Dermis microvascular lymphatic vessel endothelial cell (primary cell): ENCODE measurements at places on chromosomes 1 and 21.

- DNase-seq = no peak
Observed at GRCh38 chr1:1304331-1305299, 3.1 kb downstream of the ACAP3 start.

- DNase-seq = no peak
Observed at GRCh38 chr1:90154711-90155110, 159.8 kb downstream of the ZNF326 start.

DNA sequence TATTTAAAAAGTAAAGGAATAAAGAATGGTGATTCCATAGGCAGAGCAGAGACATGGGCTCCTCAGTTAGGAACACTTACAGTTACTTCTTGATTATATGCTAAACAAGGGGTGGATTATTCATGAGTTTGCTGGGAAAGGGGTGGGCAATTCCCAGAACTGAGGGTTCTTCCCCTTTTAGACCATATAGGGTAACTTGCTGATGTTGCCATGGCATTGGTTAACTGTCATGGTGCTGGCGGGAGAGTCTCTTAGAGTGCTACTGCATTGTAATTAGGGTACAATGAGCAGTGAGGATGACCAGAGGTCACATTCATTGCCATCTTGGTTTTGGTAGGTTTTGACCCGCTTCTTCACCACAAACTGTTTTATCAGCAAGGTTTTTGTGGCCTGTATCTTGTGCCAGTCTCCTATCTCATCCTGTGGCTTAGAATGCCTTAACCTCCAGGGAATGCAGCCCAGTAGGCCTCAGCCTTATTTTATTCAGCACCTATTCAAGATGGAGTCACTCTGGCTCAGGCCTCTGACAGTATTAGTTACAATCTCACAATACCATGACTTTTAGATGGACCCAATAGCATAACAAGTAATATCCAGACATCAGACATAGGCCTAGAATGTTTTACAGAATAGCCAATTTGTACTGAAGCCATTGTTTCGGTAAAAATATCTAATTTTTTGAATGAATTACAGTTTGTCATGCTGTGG, 106.8 kb downstream of the ZBTB18 start:
- DNase-seq = no peak

DNA sequence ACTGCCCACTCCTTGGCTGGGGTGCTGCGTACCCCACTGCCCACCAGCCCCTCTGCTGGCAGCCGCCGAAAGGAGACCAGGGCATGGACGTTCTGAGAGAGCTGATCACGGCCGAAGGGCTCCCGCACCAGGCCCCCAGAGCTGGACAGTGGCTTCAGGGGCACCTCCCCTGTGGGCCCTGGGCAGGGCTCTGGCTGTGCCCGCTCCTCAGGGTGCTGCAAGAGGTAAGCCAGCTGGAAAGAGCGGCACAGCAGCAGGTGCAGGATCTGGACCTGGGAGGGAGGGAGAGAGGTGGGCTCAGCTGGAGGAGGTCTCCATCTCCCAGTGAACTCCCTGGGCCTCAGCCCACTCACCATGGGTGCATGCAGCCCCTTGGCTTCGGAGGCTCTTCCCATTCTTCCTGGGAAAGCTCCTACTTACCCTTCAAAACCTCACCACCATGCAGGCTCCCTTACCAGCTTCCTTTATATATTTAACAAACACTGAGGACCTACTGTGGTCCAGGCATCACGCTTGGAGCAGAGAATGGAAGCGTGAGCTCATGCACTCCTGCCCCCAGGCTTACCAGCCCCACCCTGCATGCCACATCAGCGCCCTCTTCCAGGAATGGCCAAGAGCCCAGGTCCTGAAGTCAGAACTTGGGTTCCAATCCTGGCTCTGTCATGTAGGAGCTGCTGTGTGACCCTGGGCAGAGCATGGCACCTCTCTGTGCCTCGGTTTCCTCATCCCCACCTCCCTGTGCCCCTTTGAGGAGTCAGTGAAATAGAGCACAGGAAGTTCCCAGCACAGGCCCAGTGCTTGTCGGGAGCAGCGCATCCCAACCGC, 6.8 kb upstream of the KIF17 start:
- DNase-seq = no peak

GRCh38 chr1:205045146-205045545, 2.1 kb downstream of the CNTN2 start:
- DNase-seq = no peak

GRCh38 chr1:114196992-114197907, 43.6 kb upstream of the SYT6 start:
- DNase-seq = no peak

DNA sequence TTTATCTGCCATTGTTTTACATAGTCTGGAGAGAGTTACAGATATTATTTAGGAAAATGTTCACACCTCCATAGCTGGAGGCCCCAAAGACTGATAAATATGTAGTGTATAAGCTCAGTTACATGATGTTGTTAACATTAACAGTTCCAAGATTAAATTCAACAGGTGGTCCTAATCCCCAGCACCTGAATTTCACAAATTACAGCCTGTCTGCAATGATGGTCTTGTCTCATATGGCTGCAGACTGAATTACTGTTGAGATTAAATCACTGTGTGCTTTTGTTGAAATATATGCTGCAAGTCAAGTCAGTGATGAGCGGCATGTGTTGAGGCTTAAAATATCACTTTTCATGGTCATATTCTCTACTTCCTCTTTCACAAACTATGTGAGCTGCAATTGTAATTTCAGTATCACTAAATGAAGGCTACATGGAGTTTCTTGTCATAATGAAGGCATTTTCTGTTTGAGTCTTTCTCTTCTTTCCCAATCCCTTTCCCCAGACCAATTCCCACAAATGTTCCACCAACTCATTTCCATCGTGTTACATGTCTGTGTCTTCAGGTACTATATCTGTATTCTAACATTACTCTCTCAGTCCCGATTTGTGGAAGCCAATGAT, 4.2 kb downstream of the ST6GALNAC5 start:
- no peak for DNase-seq

DNA sequence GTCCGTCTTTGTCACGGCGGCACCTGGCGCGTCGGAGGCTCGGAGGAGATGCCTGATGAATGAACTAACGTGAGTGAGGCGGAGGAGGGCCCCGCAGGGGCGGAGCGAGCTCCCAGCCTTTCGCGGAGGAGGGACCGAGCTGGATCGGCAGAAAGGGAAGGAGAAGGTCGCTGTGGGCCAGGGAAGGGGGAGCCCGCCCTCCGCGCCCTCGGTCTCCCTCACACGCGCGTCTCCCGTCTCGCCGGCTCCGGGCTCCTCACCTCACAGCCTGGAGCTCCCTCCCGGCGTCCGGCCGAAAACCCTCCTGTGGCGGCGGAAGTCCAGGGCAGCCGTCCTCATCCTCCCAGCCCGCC, 519 bp downstream of the ZNF496 start:
- DNase-seq = no peak

GRCh38 chr1:208264469-208265121, 20.4 kb upstream of the PLXNA2 start:
- no peak for DNase-seq

DNA sequence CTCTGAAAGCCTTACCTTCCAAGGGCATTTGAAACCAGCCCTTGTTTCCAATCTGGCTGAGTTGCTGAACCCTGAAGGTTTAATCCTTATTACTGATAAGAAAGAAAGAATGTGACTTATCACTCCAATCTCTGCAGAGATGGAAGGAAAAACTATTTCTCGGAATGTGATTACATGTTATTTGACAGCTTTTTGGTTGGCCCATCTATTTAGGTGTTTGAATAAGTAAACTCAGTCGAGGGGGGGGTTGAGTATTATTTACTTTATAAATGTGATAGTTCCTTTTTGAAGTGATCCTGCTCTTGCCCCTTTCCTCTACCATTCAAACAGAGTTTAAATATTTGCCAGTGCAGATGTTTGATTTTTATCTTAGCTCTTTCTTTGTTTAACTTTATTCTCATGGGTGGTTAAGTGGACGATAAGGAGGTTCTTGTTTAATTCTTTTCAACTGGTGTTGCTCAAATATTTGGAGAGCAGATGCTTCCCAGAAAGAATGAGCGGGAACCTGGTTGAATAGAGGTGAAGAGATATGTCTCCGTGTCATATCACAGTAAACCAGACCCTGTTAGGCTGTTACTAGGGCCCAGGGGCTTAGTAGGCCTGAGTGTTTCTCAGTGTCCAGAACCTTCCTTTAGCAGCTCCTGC, 126.1 kb downstream of the CACHD1 start:
- DNase-seq = no peak

DNA sequence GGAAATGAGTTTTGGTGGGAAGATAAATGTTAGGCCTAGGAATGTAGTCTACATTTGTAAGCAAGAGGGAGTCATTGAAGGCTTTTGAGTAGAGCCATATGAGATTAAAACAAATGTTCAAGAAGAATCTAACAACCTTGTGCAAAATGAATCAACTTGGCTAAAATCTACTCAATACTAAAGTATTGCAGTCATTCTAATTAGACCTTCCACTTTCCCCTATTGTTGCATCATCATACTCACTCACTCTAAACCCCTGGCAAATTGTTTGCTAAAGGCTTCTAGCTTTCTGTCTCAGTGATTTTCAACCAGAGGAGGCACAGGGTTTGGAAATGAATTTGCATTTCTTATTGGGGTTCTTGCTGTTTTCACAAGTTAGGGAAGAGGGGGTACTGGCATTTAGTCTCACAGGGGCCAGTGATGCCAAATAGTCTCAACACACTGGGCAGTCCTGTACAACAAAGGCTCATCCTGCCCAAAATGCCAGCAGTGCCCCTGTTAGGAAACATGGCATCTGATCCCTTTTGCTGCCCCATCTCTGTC, 85.3 kb downstream of the SEC16B start:
- DNase-seq = no peak

DNA sequence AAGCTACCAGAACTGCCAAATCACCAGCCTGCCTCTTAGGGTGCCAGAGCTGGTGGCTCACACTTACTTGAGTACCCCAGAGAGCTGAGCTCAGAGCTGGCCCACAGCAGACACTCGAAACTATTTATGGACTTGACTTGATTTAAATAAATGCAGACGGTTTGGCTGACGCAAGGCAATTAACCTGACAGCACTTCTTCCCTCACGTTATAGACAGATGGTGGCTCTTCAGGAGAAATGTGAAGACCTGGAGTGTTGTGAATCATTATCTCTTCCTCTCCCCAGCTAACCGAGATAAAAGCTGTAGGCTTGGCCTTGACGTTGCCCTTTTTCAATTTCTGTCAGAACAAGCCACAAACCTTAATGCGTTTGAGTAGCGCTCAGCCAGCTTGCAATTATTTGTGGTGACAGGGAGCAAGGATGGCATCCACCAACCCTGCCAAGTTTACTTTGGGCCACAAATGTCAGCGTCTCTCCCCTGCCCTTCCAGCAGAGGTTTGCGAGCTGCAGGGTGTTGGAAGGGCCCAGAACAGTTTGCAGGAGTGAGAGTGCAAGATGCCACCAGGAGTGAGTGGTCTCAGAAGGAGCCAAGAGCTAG, 34.0 kb upstream of the BCAR3 start:
- no peak for DNase-seq

DNA sequence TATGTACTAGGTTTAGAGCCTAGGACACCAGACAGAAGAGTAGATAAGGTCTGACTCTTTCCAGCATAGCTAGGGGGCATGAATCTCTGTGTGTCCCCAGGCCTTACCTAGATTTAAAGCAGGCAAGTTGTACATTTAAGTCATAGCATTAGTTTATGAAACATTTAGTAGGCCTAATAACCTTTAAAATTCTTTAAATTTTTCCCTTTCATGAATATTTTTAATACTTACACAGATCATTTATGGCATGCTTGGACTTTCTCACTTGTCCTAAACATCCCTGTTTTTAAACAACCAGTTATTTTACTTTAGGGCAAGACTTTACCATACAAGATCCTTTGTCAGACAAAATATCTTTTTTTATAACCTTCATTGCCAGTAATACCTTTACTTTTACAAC, 258.4 kb upstream of the ZRANB2 start:
- DNase-seq = no peak

DNA sequence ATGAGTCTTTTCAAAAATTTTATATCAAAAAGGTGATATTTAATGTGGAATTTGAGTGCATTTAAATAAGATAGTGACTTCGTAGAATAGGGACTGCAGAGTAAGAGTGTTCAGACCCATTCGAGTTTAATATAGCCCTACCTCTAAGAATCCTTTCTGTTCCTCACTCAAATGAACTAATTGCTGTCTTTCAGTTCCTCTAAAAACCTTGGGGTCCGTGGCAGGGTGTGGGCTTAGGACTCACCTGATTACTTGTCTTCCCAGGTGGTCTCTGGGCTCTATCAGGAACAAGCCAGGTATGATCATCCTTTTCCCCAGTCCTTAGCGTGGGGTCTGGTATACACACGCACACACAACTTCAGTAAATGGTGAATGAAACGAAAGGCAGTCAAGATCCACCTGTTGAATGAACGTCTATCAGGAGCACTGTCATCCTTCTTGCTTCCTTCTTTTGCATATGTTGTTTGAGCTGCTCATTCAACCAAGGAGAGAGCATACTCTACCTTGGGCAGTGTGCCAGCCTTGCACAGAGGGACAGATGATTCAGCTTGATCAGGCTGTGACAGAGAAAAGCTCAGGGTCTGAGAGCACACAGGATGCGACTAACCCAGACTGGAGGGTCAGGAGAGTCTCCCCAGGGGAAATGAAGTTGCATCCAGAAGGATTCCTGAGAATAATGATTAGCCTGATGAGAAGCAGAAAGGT, 1.2 kb upstream of the RNF11 start:
- peak; percentile 67 for DNase-seq

DNA sequence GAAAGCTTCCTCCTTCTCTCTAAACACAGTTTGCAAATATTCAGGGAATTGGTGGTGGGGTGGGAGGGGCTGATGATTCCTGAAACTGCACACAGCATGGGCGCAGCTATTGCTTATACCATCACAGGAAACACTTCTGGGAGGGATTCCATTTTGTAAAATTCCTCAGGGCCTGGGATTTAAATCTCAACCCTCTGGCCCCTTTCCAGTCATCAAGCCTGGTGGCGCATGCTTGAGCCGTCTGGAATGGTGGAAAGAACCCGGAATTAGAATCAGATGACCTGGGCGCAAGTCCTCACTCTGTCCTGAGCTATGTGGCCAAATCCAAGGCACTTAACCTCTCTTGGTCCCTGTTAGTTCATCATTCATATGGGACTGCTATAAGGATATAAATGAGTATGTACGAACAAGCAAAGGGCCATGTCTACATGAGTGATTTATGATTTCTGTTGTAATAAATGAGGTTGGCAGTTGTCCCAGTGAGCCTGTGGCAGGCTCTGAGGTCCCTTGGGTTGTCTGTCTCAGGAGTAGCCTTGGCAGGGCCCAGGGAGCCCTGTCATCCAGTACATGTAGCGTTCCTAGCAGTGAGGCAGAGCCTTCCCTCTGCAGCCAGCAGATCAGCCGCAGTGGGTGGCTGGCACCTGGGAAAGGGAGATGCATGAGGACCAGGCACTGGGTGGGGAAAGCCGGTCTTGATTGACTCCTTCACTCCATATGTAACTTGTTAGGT, 72.0 kb downstream of the MAN1C1 start:
- DNase-seq = no peak

DNA sequence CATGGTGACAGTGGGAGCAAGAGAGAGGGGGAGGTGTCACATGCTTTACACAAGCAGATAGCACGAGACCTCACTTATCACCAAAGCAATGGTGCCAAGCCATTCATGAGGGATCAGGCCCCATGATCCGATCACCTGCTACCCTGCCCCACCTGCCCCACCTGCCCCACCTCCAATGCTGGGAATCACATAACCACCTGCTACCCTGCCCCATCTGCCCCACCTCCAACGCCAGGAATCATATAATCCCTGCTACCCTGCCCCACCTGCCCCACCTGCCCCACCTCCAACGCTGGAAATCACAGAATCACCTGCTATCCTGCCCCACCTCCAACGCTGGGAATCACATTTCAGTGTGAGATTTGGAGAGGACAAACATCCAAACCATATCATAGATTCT, 10.6 kb upstream of the AIRE start:
- no peak for DNase-seq
